ENCODE measurements at places on chromosomes 2 and 18. TPM values are rescaled to one million over a fixed set of nuclear protein-coding genes. Genes with fewer than 3 reads are reported as not detected.

DNA sequence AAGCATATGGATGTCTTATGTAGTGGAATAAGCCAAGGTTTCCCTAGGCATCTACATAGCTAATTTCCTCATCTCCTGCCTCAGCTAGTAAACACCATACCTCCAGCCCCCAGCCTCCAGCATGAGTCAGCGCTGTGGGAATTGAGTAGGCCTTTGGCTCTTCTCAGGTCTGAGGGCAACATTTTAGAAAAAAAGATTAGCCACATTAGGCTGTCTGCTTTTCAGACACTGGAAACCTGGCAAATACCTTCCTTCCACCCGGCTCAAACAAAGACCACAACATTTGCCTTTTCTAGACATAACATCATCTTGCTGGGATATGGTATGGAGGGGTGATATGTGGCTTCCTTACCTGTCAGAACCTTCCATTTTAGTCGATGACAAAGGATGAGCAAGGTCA is 6.1 kb upstream of the CCDC195 start:
- no peak for DNase-seq

DNA sequence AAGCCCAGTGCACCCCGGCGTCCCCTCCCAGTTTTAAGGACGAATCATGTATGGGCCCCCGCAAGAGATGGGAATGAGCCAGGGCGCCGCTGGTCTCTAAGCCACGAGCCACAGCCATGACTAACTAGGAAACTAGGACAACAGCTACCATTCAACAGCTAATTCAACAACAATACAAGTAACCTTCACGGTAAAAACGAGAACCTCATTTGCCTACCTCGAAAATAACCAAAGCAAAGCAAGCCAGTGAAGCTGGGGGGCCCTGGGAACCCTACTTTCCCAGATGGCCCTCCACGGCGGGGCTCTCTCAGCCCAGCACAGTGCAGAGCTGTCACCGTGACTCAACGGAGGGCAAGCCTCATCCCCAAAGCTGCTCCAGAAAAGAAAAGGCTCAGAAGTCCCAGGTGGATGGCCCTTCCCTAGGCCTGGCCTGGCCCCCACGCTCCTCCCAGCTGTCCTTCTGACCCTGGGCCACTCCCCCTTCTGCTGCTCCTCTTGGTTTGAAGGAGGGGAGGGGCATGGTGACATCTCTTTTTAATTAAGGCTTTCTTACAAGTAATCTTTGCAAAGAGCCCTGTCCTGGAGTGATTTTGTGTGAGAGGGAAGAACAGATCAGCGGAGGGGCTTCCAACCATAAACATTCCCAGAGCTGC is 126.3 kb downstream of the HDAC4 start:
- no peak for DNase-seq

- no peak for DNase-seq
Measured at GRCh38 chr2:199994371-199994770, 39.0 kb downstream of the MAIP1 start.

DNA sequence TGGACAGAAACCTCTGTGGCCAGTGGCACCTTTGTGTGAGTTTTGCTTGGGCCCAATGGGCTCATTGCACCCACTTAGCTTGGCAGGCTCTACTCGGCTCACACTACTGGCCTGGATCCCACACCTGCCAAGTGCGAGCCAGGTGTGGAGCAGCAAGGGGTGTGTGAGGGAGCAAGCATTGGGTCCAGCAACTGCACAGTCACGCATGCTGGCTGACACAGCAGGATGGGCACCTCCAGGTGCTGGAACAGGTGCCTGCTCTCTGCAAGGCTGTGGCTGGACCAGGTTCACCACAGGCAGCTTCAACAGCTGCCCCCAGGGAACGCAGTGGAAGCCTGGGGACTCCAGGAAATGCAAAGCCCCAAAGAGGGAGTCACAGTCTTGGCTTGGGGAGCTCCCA is 94.2 kb downstream of the DOK6 start:
- no peak for DNase-seq

DNA sequence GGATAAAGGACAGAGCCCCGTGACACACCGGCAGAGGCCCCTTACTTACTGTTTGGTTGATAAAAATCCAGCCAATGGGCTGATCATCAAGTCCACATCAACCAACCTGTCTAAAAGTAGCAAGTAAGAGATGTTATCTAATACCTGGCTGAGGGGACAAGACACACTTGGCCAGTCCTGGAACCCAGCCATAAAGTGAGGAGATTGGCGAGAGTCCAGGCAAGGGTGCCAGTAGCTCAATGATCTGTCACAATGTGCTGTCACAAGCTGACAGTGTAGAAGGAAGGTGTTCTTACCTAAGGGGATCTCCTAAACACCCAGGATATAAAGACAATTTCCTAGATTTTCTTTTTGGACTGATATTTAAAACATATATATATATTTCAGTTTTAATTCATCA is 61.7 kb upstream of the IL1R2 start:
- DNase-seq: peak; percentile 16

- no peak for DNase-seq
Measured at GRCh38 chr18:68640861-68641260, 74.0 kb downstream of the TMX3 start.

GRCh38 chr2:119436993-119437772 is 5.5 kb downstream of the TMEM37 start:
- no peak for DNase-seq

STK36 gene
- polyA plus RNA-seq: 12.8 TPM
